ENCODE measurements at places on chromosomes 1 and 21. TPM values are rescaled to one million over a fixed set of nuclear protein-coding genes. Genes with fewer than 3 reads are reported as not detected.

DNA sequence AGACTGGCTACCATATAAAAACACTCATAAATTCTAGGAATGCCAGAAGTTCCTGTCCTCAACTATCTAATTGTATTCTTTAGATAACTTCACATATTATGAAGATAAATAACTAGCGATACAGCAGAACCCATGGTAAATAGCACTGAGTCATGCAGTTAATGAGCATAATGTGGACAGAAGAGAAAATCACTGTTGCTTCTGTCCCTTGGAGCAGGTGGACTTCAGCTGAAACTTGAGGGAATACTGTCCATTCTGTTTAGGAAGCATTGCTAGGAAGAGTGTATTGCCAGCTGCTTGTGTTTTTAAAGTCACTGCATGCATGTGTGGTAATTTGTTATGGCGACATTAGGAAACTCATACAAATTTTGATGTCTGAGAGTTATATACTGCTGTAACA is 854.4 kb downstream of the LTN1 start:
- DNase-seq = no peak

GRCh38 chr1:7967196-7967595 is 5.7 kb downstream of the PARK7 start:
- no peak for DNase-seq

DNA sequence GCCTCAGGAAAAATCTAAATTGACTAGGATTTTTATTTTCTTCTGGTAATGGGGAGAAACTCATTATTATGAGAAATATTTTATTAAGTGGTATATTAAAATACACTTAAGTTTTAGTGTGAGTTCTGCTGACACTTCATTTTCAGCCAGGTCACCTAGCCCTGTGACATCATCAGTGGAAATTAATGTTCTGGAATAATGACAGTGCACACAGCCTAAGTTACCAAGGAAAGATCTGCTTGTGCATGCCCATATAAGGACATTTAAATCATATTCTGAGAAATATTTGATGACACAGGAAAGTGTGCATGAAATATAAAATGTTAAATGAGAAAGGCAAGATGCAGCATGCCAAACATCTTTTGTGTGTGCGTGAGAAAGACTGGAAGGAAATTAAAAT is 102.0 kb downstream of the KIF14 start:
- DNase-seq = no peak

GRCh38 chr21:14403681-14404318 is 20.9 kb upstream of the HSPA13 start:
- DNase-seq = no peak

DNA sequence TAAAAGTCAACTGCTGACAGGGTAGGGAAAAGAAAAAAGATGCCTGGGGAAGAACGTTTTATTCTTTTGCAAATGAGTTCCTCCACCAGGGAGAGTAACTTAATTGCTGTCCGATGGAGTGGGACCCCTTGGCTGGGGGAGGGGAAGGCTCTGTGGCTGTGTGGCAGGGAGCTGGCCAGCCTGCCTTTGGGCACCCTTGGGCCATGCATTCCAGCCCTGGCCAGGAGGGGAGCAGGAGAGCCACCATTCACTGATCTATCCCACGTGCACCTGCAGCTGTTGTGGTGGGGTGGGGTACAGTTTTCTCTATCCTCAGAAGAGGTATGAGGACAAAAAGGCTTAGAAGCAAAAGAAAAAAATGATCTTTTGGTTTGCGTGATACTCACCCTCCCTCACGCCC is 116.9 kb downstream of the KCNK1 start:
- DNase-seq = no peak

Gene SIM2
- 0.55 TPM for total RNA-seq

GRCh38 chr21:43739621-43740435 is 20.9 kb downstream of the PDXK start:
- no peak for DNase-seq

- DNase-seq = no peak
These were observed 49.7 kb upstream of the IFI44L start for GRCh38 chr1:78570539-78570938.

GRCh38 chr1:88998716-88999115 is 6.3 kb upstream of the KYAT3 start:
- DNase-seq = no peak

Gene NTMT2
- not detected for total RNA-seq

DNA sequence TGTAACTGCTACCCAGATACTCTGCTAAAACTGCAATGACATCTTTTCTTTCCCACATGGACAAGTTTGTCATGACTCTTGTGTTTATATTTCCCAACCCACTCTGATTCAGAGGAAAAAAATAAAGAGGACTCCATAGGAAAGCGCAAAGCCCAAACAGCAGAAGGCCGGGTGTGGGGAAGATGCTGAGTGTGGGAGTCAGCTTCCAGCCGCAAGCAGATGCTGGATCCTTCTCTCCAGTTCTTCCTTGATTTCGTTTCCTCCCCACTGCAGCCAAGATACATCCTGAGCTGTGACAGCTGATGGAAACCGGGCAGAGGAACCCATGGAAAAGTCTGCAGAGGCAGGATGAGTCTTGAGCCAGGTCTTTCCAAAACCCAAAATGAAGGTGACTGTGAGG is 498.2 kb downstream of the PLPP3 start:
- no peak for DNase-seq

- DNase-seq = no peak
These were observed 1.2 kb downstream of the MAN1A2 start for GRCh38 chr1:117368116-117369108.

DNA sequence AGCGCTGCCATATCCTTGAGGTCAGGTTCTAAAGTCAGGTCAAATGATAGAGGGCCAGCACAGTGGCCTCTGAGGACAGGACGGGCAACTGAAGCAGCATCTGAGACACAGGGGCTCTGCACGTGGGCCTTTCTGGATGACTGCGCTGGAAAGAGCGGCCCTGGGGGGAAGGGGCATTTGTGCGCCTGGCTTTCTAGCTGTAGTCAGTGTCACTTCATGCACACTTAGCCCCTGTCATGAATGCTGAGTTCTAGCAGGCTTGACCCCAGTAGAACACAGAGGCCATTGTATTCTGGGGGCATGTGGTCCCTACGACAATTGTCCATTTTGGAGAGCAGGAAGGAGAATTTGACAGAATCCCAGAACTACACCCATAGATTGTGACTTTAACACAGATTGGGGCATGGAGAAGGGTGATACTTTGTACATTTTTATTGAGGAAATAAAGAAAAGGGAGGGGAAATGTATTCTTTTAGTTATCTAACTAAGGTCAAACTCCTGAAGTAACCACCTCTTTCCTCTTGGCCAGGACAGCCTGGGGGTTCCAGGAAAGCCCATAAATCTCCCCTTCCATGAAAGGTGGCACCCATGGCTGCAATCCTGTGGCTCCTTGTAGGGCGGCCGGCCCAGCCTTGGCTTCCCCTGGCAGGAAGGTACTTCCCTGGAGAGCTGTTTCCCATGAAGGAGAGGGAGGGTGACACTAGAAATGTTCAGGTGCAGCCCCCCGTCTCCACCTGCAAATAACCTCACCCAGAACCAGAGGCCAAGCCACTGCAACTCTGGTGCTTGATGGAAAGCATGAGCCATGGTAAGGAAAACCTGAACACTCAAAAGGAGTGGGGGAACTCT is 34.4 kb downstream of the NTPCR start:
- DNase-seq = no peak

- no peak for DNase-seq
These were observed 479.2 kb upstream of the LRRC7 start for GRCh38 chr1:69088571-69088970.

DNA sequence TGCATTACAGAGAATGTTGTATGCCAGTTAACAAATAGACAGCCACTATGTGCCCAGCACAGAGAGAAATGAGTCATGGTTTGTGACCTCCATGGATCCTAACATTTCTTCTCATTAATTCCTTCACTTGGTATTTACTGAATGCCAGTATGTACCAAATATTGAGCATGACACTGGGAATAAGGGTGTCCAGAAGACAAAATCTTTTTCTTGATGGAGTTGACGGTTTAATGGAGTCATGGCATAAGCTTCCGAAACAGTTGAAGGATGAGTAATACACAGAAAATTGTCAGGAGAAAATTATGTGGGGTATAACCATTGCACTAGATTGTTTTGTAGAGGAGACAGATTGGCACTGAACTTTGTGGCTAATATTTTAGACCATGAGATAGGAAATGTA is 36.9 kb downstream of the PTGFR start:
- DNase-seq = no peak

DNA sequence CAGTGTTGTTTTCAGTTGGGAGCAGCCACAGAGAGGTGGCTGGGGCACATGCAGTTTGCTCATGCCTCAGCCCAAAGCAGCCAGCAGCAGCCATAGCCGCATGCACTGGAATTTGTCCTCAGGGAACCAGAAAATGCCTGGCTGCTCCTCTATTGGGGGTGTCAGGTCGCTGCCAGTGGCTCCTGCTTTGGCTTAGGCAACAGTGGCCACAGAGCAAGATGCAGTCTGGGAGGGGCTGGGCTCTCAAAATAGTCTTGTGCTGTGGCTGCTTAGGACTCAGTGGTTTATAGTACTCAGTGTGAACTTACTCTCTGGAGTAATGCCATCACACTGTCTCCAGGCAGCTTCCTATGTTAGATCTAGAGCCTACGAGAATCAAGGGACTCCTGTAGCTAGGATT is 25.0 kb downstream of the CD55 start:
- DNase-seq = no peak

Gene ITLN1
- not detected for total RNA-seq

Gene TLR5
- total RNA-seq = 0.15 TPM

- DNase-seq = no peak
These were observed 58.9 kb upstream of the KIF26B start for GRCh38 chr1:245095903-245096302.

DNA sequence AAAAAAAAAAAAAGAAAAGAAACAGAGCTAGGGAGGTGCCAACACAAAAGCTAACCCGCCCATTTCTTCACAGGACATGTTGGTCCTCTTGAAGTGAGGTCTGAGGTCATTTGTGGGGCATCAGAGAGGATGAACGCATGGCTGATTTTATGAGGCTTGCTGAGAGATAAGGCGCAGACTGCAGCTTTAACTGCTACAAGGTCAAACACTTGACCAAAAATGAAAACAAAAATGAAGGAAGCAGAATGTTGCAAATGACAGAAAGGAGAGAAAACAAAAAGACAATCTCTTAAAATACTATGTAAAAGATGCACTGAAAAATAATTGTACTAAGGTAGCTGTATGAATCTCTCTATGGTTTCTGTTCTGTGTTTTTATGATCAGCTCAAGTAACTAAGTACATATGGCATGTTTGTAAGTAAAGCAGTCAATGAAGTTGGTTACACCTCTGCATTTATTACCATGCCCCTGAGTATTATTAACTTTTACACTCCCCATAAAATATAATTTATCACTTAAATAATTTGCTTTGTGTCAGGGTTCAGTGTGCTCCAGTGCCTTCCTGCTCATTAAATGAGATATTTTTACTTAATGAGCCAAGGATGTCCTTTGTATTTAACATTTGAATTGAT is 249.1 kb upstream of the NR5A2 start:
- DNase-seq = no peak

GRCh38 chr1:34843392-34844251 is 15.9 kb downstream of the SMIM12 start:
- DNase-seq = no peak

Gene RGSL1
- not detected for total RNA-seq

- no peak for DNase-seq
These were observed 130.9 kb downstream of the DMRTB1 start for GRCh38 chr1:53590104-53590503.

Gene OPRD1
- total RNA-seq = not detected

DNA sequence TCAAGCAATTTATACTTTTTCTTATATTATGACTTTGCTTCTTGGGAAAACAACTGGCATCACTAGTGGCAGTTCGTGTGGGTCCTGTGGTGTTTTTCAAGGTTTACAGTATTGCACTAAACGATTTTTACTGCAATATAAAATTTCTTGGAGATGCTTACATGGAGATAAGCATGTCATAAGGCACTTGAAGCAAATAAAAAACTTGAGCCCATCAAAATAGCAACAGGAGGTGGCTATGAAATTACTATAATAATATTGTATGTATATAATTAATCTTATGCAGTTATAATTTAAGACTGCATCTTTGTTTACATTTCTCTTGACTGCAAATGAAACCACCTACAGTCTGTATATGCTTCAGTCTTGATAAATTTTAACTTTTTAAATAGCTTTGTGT is 29.3 kb upstream of the CHAF1B start:
- DNase-seq = no peak

Gene PCBP3
- 3.4 TPM for total RNA-seq

DNA sequence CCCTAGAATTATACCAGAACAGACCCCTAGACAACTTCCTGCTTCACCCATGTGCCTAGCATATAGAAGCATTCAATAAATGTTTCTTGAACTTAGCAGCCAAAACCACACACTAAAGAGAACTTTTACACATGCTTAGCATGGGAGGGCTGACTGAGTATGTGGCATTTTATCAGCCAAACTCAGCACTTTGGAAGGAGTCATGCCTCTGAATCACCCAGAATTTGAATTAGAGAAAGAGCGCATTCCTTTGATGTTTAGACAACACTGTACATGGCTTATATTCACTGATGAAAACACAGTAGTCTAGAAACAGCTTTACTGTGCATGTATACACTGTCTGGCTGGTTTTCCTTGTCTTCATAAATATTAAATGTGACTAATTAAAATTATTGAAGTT is 26.1 kb downstream of the SPAG17 start:
- no peak for DNase-seq

GRCh38 chr1:208111646-208112190 is 132.5 kb downstream of the PLXNA2 start:
- no peak for DNase-seq

Gene ALG14
- 2.7 TPM for total RNA-seq

GRCh38 chr1:45331436-45332345 is 5.0 kb downstream of the HPDL start:
- no peak for DNase-seq
